Stimulated activated CD8-positive, alpha-beta memory T cell treated with anti-CD3 and anti-CD28 coated beads, Interleukin-2, amount 100 ng/mL, for 48 hours (primary cell): ENCODE measurements at places on chromosomes 7 and 10.

- no peak for DNase-seq
Measured at GRCh38 chr7:117250801-117251200, 72.1 kb downstream of the WNT2 start.

- DNase-seq: no peak
Measured at GRCh38 chr10:132912713-132913558, 29.4 kb downstream of the CFAP46 start.

GRCh38 chr10:43905512-43906236 lies 257.0 kb upstream of the ZNF32 start:
- DNase-seq: no peak

DNA sequence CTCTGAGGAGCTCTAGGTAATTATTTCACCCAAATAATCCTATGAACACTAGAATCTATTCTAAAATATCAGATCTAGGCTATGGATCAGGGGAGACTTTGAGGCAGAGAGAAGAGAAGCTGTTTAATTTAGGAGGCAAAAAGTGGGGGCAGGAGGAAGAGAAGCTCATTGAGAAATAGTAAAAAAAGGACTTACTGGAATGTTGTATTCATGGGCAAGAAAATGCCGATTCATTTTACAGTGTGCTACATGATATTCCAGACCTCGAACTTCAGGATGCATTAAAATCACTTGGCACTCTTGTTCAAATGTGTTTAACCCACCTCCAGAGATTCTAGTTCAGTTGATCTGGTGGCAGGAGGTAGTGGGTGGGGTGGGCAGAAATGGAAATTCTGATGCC lies 109.5 kb upstream of the ITGB1 start:
- DNase-seq: no peak

DNA sequence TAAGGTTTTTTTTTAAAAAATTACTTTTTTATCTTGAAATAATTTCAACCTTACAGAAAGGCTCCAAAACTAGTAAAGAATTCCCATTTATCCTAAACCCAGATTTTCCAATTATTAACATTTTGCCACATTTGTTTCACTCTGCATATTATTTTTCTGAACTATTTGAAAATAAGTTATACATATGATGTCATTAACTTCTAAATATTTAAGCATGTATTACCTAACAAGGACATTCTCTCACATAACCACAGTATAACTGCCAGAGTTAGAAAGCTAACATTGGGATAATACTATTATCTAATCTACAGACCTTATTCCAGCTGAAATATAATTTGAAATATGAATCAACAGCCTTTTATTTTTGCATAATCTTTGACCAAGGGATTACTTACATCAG lies 65.8 kb downstream of the SLC18A2 start:
- no peak for DNase-seq

GRCh38 chr7:71308096-71308495 lies 176.2 kb downstream of the GALNT17 start:
- DNase-seq: no peak

DNA sequence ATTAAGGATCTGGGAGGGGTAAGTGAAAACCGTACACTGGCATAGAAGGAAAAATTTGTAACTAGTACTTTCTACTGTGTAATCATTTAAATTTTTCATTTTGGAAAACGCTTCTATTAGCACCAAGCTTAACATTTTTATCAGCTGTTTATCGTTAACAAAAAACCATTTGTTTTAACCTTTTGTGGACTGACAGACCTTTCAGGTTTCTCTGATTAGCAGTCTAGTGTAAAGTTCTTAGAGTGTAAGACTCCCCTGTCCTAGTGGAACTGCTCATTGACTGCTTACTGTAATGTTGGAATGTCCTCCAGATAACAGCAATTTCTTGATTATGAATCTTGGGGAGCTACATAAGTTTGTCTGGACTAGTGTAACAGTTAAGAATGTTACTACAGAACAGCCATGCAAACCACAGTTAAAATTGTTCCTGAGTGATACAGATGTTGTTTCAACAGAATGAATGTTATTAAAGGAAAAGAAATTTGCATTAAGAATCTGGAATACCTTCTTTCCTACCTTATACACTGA lies 2.0 kb downstream of the DBF4 start:
- DNase-seq: no peak

- no peak for DNase-seq
Measured at GRCh38 chr7:35699796-35700305, 4.9 kb upstream of the HERPUD2 start.

- DNase-seq: no peak
Measured at GRCh38 chr7:12481722-12482121, 78.1 kb upstream of the VWDE start.

- no peak for DNase-seq
Measured at GRCh38 chr7:148304456-148304855, 286.1 kb upstream of the C7orf33 start.

DNA sequence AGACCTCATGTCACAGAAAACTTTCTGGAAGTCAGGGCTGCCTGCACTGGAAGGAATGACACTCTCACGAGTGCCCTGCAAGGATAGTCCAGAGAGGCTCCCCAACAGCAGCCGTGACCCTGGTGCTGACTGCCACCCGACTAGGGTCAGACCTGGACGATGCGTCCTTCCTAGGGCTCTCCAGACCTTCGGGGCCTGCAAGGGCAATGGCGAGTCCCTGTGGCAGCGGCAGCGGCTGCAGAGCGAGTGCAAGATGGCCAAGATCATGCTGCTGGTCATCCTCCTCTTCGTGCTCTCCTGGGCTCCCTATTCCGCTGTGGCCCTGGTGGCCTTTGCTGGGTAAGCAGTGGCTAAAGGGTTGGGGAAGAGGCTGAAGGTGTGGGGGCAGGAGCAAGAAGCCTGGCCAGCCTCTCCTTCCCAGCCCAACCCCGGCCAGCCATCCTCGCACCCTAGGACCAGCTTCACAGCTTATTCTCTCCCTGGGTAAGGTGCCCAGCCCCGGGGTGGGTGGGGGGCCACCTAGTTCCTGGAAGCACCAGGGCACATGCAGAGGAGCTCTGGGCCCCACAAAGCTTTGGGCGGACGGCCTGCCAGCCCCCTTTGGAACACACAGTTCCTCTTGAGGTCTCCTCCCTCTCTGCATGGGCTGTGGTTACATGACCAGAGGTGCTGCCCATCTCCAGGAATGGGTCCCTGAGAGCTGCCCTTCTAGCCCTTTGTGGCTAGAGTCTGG lies 5.5 kb downstream of the OPN4 start:
- DNase-seq: no peak

- no peak for DNase-seq
Measured at GRCh38 chr10:93392121-93392520, 90.0 kb downstream of the MYOF start.

GRCh38 chr10:74437822-74438221 lies 286.8 kb downstream of the ADK start:
- DNase-seq: no peak

DNA sequence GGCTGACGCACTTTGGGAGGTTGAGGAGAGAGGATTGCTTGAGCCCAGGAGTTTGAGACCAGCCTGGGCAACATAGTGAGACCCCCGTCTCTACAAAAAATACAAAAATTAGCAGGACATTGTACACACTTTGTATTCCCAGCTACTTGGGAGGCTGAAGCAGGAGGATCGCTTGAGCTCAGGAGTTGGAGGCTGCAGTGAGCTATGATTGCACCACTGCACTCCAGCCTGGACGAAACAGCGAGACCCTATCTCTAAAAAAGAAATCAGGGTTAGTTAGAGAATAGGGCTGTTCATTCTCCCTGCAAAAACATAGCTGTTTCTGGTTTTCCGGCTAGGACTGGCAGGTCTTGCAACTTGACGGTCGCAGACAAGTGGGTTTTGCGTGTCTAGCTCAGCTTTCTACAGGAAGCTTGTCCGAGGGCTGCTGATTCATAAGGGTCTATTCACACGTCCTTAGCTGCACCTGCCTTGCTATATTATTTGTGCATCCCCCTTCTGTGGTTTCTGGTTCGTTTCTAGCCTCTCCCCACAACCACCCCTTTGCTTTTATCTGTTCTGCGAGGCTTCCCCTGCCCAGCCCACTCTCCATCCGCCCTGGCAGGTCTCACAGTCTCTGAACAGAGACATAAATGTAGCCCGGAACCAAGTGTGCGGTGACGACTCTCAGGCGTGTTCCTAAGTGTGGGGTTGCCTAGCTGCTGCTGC lies 10.7 kb downstream of the AMZ1 start:
- DNase-seq: peak; percentile 61

DNA sequence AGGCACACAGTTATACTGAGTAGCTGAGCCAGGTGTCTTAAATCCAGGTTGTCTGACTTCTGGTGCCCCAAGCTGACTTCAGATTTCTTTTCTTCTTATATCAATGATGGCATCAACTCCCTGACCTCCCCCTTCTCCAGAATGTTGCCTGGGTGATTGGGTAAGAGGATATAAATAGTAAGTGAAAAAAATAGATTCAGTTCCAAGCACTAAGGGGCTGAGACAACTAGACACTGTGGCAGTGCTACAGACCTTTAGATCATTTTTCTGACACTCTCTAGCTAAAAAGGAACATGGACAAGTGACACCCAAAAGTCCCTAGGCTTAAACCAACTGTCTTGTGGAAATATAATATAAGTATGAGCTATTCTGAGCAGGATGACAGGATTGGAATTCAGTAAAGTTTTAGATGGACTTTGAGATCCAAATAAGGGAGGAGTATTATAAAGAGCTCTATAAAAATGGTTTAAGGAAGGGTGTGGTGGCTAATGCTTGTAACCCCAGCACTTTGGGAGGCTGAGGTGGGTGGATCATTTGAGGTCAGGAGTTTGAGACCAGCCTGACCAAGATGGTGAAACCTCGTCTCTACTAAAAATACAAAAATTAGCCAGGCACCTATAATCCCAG lies 589.1 kb upstream of the GALNT17 start:
- no peak for DNase-seq

GRCh38 chr10:36675458-36675880 lies 449.9 kb upstream of the ANKRD30A start:
- no peak for DNase-seq

- DNase-seq: no peak
Measured at GRCh38 chr7:16027396-16027795, 340.9 kb upstream of the MEOX2 start.

DNA sequence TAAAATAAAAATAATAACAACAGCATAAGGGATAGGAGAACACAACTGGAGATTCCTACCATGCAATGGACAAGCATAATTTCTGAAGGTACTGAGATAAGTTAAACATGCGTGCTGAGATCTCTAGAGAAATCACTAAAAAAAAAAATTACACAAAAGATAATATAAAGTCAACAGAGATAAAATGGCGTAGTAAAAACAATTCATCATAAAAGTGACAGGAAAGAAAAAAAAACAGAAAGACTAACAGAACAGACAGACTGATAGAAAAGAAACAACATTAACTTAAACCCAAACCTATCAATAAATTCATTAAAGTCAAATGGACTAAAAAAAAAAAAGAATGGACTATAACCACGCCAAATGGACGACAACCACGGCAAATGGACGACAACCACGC lies 56.4 kb downstream of the NCAPG2 start:
- DNase-seq: no peak

DNA sequence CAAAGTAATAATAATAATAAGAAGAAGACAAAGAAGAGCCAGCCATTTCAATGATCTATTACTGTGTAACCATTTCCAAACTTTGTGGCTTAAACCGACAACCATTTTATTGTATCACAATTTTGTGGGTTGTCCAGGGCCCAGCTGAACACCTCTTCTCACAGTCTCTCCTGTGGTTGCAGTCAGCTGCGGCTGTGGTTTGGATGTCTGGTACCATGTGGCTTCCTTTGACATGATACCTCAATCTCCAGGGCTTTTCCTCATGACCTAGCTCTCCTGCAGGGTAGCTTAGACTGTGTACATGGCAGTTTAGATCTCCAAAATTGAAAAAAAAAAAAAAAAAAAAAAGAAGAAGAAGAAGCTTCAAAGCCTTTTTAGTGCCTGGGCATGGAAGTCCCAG lies 72.6 kb upstream of the NFKB2 start:
- DNase-seq: peak; percentile 32

DNA sequence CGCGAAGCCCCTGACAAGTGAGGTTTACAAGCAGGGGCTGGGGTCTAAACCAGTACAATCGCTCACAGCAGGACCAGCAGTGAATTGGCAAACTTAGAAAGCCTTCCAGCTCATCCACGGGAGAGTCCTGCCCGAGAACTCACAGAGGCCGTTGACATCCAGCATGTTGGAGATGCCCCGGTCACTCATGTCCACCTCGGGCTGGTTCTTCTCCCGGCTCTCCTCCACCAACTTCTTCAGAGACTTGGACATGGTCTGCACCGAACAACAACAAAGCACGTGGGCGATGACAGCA lies 447 bp downstream of the RSU1 start:
- DNase-seq: no peak

- DNase-seq: no peak
Measured at GRCh38 chr10:17276756-17277424, 48.8 kb downstream of the VIM start.

- no peak for DNase-seq
Measured at GRCh38 chr7:10120936-10121335, 852.7 kb upstream of the PHF14 start.

DNA sequence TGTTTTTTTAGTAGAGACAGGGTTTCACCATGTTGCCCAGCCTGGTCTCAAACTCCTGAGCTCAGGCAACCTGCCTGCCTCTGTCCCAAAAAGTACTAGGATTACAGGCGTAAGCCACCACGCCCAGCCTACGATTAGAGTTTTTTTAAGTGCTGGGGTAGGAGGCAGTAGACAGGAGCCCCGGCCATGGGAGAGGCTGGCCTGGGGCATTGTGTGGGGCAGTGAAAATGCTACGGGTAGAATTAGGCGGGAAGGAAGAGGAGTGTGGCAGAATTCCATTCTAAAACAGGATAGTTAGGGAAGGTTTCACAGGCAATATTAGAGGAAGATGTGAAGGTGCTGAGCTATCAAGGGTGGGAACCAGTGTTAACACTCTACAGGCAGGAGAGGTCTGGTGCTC lies 31.3 kb upstream of the FXYD4 start:
- DNase-seq: no peak

DNA sequence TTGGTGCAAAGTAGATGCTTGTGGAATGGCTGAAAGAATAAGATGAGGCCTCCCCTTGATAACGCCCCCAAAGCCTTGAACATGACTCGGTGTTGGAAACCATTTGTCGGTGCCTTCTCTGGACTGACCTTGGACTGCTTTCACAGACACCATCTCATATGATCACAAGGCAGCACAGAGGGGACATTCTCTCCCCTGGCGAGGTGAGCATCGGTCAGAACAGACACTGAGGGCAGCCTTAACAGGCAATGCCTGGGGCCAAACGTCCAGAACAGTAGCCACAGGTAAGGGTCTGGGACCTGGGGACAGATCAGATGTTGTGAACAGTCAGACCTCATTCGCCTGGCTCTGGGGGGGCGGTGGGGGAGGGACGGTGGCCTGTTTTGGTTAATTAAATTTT lies 2.8 kb upstream of the TRRAP start:
- no peak for DNase-seq

GRCh38 chr7:149284343-149284742 lies 22.3 kb downstream of the ZNF783 start:
- DNase-seq: no peak

DNA sequence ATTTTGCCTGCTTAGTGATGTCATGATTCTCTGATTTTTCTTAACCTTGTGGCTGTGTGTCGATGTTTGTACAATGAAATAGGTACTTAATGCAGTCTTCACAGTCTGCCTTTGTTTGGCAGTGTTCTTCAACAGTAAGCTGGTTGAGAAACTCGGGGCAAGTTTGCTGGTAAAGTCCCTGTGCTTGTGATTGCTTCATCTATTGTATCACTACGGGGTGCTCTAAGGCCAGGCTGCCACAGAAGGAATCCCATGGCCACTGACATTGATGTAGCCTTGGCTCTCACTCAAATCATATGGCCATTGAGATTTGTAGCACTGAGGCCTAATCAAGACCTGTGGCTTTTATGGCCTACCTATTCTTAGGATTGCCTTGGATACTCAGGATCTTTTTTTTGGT lies 33.5 kb upstream of the PRSS37 start:
- DNase-seq: no peak
